Endothelial cell (in vitro differentiated cells): ENCODE measurements at places on chromosomes 12 and 14. TPM values are rescaled to one million over a fixed set of nuclear protein-coding genes. Genes with fewer than 3 reads are reported as not detected.
A peak's percentile ranks its signal among the peaks of the same experiment; 100 is the strongest.

DNA sequence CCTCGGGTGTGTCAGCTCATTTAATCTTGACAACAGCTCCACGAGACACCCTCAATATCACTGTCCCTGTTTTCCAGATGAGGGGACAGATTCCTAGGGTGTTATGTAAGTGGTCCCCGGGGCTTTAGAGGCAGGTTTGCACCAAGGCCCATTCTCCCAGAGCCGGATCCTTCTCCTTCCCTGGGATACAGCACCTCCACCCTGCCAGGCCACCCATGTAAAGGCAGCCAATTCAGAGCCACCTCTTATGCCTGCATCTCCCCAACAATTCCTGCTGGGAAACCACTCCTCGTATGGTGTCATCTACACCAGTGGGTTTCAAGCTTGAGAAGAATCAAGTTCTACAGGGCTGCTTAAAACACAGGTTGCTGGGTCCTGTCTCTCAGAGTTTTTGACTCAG, 4.1 kb upstream of the CYP46A1 start:
- DNase-seq: no peak

DNA sequence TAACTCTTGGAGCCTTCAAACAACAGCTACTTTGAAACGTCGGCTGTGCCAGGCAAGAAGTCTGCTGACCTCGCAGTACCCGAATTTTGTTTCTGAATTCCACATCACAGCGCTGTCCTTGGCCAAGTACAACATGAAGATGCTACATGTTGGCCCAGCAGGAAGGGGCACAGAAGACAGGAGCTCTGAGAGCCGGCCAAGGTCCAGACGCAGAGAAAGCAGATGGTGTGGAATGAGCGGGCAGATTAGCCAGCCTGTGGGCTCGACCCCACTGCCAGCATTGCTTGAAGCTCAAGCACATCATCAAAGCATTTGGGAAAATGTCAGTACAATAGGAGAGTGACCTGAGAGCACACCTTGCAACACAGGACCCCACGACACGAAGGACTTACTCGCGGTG, 64.5 kb downstream of the FZD10 start:
- DNase-seq: no peak

STRN3 gene
- total RNA-seq: 42.7 TPM

PPP4R4 gene
- total RNA-seq: 0.18 TPM

IKZF4 gene
- 3.0 TPM for total RNA-seq

GRCh38 chr14:69716478-69717187, 50.3 kb upstream of the SRSF5 start:
- no peak for DNase-seq

DNA sequence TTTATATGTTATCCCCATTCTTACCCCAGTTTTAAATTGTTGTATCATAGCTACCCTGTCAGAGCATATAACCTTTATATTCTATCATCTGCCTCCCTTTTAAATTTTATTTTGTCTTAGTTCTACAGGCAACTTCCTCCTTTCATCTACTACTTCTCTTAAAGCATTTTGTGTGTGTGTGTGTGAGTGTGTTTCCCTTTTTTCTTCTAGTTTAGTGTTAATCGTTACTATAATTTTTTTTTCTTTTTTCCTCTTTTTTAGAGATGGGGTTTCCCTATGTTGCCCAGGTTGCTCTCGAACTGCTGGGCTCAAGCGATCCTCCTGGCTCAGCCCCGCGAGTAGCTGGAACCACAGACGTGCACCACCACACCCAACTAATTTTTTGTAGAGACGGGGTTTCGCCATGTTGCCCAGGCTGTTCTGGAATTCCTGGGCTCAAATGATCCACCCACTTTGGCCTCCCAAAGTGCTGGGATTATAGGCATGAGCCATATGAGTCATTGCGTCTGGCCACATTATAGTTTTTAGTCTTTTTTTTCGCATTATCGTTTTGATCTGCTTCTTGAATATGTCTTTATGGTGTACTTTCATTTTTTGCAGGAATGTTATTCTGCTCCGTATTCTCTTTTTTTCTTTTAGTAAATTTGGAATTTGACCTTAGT, 33.1 kb upstream of the FBXO34 start:
- DNase-seq: no peak

DNA sequence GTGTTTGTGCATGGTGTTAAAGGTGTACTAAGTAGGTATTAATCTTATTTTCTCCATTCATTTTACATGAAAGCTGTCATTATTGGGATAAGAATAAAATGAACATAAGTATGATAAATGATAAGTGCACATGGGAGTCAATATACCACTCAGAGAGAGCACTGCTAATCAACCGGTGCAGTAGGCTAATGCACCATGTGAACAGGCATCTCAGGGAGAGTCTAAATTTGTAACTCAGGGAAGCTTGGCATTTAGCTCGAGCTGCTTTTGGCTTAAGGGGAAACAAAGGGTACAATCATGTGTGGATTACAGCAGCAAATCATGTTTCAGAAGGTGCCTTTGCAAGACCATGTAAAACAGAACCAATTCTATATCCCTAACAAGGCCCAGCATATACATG, 127.4 kb downstream of the MGST1 start:
- DNase-seq: no peak

TMCC3 gene
- 48.1 TPM for total RNA-seq

DNA sequence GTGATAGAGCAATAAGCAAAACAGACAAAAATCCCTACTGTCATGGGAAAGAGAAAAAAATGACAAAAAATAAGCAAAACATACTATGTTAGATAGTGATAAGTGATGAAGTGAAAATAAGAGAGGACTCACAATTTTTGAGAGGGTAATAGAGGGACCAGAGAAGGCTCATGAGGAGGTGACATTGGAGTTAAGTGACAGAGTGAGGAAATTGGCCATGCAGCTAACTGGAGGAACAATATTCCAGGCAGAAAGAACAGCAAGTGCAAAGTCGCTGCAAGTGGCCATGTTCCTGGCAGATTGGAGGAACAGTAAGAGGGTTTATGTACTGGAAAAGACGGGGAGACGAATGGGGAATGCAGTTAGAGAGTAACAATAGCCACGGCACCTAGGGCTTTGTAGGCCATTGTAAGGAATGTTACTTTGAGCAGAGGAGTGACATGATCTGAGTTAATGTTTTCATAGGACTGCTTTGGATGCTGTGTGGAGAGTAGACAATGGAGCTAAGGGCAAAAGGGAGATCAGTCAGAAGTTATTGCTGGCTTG, 1.4 kb upstream of the SAV1 start:
- DNase-seq: no peak

GRCh38 chr14:29045237-29045636, 278.6 kb downstream of the FOXG1 start:
- DNase-seq: no peak

- peak; percentile 28 for DNase-seq
Observed at GRCh38 chr14:100375266-100375962, 52.3 kb downstream of the SLC25A47 start.

GRCh38 chr14:74362361-74362915, 14.2 kb downstream of the VRTN start:
- peak; percentile 85 for DNase-seq

- no peak for DNase-seq
Observed at GRCh38 chr12:121550974-121551634, 29.7 kb downstream of the KDM2B start.

DNA sequence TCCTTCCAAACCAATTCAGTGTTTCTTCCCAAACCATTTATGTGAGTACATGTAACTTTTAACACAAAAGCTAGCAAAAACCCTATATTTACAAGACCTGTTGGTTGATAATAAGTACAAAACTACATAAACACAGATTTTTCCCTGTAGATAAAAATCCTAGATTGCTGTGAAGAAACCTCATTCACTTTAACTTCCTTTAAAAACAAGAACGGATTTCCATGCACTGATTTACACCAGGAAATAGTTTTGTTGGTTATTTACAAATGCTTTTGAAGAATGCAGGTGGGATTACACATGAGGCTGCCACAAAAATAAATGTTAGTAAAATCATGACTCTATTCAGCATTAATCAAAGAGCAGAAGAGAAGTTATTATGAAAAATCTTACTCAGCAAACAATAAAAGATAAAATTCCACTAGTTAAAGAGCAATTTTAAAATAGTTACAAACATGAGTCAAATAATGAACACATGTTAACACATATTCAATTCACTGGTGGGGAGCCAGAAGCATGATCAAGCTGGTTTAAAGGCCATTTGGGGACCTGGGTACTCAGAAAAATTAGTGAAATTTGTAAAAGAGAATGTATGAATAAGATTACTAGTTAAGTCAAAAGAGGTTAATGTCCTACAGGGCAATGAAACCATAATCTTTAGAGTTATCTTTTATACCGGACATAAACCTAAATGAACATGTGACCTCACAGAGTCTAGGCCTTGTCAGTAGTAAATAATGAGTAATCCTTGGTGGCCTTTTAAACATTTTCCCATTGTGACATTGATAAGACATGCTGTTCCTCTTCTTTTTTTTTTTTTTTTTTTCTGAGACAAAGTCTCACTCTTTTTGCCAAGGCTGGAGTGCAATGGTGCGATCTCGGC, 79.9 kb downstream of the PHLDA1 start:
- no peak for DNase-seq

CREBL2 gene
- total RNA-seq: 26.9 TPM

DNA sequence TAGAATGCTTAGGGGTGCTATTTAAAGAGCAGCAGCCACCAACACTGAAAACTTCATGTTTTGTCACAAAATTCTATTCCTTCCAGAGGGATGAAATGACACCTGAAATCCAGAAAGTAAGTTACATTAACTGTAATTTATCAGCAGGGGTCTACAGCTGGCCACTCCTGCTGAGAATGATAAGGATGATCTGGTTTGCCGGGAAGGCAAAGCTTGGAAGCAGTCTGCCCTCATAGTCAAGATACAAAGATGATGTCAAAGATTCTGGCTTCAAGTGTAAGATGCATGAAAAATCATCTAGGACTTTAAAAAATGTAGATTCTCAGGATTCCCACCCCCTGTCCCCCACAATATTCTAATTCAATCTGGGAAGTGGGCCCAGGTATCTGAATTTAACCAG, 58.4 kb downstream of the DCAF5 start:
- DNase-seq: no peak

TMEM30B gene
- 0.15 TPM for total RNA-seq
